ENCODE measurements at places on chromosomes 6 and 20. TPM values are rescaled to one million over a fixed set of nuclear protein-coding genes. Genes with fewer than 3 reads are reported as not detected.
A peak's percentile ranks its signal among the peaks of the same experiment; 100 is the strongest.

- no peak for DNase-seq
Measured at GRCh38 chr6:87803791-87804190, 101.8 kb upstream of the AKIRIN2 start.

DNA sequence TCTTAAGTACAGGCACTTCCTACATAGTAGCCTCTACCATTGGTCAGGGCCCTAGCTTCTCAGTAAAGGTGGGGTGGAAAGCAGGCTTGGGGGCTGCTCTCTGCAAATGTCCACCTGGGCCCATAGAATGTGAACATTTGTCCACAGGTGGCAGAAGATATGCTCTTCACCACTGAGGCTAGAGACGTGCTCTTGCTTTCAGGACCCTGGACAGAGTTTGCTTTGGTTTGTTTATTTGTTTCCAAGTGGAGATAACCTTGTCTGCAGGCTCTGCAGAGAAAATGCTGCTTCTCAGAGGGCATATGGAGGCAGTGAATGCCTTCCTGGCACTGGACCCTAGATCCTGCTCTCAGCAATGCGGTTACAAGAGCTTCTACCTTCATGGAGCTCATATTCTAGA is 129.0 kb downstream of the F13A1 start:
- peak; percentile 32 for DNase-seq

Gene ADGRF5
- not detected for total RNA-seq

GRCh38 chr6:139891471-139891870 is 517.0 kb upstream of the CITED2 start:
- DNase-seq = no peak

- DNase-seq = no peak
Measured at GRCh38 chr6:131268303-131268702, 133.0 kb downstream of the AKAP7 start.

DNA sequence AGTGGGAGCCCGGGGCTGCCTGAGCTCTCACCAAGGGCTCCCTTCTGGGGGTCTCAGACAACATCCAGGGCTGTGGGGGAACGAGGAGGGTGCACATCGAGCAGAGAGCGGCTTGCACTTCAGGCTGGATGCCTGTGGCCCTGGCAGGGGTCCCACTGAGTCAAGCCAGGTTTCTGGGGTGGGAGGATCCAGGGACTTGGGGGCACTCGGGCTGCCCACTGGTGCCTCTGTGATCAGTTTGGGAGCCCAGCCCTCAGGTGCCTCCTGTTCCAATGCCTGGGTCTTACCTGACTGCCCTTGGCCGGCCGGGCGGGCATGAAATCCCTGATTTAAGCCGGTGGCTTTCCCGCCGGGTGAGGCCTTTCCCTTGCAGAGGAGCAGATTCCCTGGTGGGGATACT is 470 bp downstream of the COL20A1 start:
- DNase-seq = no peak

Gene HLA-DQA2
- total RNA-seq = not detected

GRCh38 chr6:105196076-105196475 is 16.3 kb upstream of the POPDC3 start:
- no peak for DNase-seq

Gene ZSCAN16
- total RNA-seq = 4.4 TPM
